ENCODE measurements at places on chromosomes 2 and 18. TPM values are rescaled to one million over a fixed set of nuclear protein-coding genes. Genes with fewer than 3 reads are reported as not detected.

DNA sequence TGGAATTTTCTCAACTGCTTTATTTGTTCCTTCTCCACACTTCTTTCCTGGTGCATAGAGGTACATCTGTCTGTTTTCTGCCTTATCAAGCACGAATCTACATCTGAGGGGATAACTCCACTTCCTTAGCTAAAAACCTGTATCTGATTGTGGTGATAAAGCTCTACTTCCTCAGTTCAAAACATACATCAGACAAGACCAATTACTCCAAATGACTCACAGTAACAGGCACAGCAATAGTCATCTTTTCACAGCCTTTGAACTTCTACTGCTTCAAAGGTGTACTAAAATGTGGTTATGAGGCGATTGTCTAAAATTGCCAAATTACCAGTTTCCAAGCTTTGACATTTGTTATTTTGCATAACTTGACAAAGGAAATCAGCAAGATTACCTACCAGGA, 803.6 kb upstream of the ZEB2 start:
- H3K36me3 ChIP-seq, result no peaks in the 10 kb centered on the region
- DNase-seq, result no peak
- H3K27ac ChIP-seq, result no peak overlapping the region
- no peak overlapping the region for H3K4me3 ChIP-seq
- H3K4me1 ChIP-seq, result peaks cover 4% of the 10 kb centered on the region
- no peaks in the 10 kb centered on the region for H3K27me3 ChIP-seq

DNA sequence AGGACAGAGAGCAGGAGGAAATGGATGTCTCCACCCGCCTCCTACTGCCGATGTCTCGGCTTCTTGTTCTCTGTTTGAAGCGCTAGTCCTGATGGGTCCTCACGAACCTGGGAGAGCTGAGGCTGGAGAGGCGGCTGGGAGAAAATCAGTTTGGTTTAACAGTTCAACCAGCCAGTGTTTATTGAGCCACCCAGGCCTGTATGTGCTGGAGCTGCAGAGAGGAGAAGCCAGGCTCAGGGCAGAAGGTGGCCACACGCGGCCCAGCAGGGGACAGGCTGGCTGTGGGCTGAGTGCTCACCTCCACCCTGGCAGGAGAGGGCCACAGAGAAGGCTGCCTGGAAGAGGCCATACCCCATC, 202.1 kb downstream of the CYP26B1 start:
- no peak overlapping the region for H3K27ac ChIP-seq
- H3K4me1 ChIP-seq, result peaks cover 36% of the 10 kb centered on the region
- no peaks in the 10 kb centered on the region for H3K36me3 ChIP-seq
- DNase-seq, result no peak
- no peak overlapping the region for H3K4me3 ChIP-seq
- H3K27me3 ChIP-seq, result no peaks in the 10 kb centered on the region

DNA sequence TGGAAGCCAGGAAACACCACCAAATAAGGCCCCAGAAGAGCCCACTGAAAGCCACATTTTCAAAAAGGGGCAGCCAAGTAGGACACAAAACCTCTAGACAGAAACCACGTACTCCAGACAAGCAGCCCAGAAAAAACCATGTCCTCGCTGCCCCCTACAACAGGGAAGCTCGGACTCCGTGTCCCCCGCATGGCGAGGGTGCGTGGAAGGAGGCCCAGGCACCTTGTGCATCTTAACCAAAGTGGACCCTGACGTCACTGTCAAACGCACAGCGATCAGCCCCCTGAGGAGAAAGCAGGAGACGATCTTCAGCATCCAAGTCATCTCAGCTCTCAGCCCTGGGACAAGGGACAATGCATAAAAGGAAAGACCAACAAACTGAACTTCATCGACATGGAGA, 168.4 kb downstream of the EIPR1 start:
- peaks cover 5% of the 10 kb centered on the region for H3K36me3 ChIP-seq
- no peak overlapping the region for H3K27ac ChIP-seq
- H3K27me3 ChIP-seq, result no peaks in the 10 kb centered on the region
- H3K4me3 ChIP-seq, result no peak overlapping the region
- DNase-seq, result no peak

Gene CRYBA2
- not detected for total RNA-seq

Gene FKBP1B
- 3.3 TPM for total RNA-seq

Gene TUBA4B
- total RNA-seq, result not detected

DNA sequence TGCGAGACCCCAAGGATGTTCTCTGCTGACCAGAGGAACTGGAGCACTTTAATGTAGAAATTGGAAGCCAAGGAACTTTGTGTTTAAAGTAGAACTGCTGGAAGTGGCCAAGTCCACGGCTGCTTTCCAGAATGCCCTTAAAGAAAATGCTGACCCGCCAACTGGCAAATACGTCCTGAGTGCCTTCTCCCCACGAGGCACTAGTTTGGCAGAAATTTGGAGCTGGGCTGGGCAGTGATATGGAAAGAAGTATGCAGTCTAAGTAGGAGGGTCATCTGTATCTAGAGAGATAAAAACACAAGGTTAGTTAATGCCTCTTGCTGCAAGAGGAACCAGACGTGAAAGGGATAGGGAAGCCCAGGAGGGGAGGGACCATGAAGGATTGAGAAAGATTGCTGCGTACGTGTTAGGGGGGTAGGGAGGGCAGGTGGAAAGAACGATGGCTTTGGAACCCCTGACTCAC, 59.3 kb upstream of the RFX8 start:
- no peaks in the 10 kb centered on the region for H3K36me3 ChIP-seq
- no peak overlapping the region for H3K27ac ChIP-seq
- DNase-seq, result no peak
- no peak overlapping the region for H3K4me3 ChIP-seq

Gene BCL11A
- 0.29 TPM for total RNA-seq
